Neural cell (in vitro differentiated cells): ENCODE measurements at places on chromosomes 7 and 10. TPM values are rescaled to one million over a fixed set of nuclear protein-coding genes. Genes with fewer than 3 reads are reported as not detected.

Gene PITX3
- not detected in 2 replicates for polyA plus RNA-seq

Gene C10orf143
- 0.44 and 1.4 TPM in 2 replicates for polyA plus RNA-seq

Gene CYP3A5
- polyA plus RNA-seq, result not detected in 2 replicates

Gene USP54
- 12.7 and 18.4 TPM in 2 replicates for polyA plus RNA-seq

Gene NYAP1
- polyA plus RNA-seq, result 70.1 and 86.6 TPM in 2 replicates

Gene EDRF1
- 54.1 and 68.1 TPM in 2 replicates for polyA plus RNA-seq

Gene RAPGEF5
- polyA plus RNA-seq, result 37.8 and 48.0 TPM in 2 replicates

Gene ARL5B
- 45.1 and 50.0 TPM in 2 replicates for polyA plus RNA-seq

Gene ZP3
- polyA plus RNA-seq, result not detected in 2 replicates

Gene UROS
- polyA plus RNA-seq, result 85.0 and 103 TPM in 2 replicates

Gene RALA
- polyA plus RNA-seq, result 31.4 and 36.2 TPM in 2 replicates

Gene WNT2
- polyA plus RNA-seq, result 0.16 TPM in 1 of 2 replicates, not detected in the other

Gene NMT2
- polyA plus RNA-seq, result 17.7 and 24.6 TPM in 2 replicates

Gene CASTOR2
- polyA plus RNA-seq, result 11.2 and 13.7 TPM in 2 replicates

Gene KNDC1
- polyA plus RNA-seq, result 4.3 and 11.8 TPM in 2 replicates

Gene C10orf62
- not detected in 2 replicates for polyA plus RNA-seq

Gene LMOD2
- not detected in 2 replicates for polyA plus RNA-seq

Gene PAPOLB
- polyA plus RNA-seq, result 0.05 and 0.10 TPM in 2 replicates

Gene FAM237B
- polyA plus RNA-seq, result not detected in 2 replicates

Gene TSPAN14
- polyA plus RNA-seq, result 26.3 and 31.5 TPM in 2 replicates

Gene WNT8B
- 0.37 TPM in 1 of 2 replicates, not detected in the other for polyA plus RNA-seq

Gene HTR5A
- polyA plus RNA-seq, result 0.14 TPM in 2 replicates

Gene ZPBP
- not detected in 2 replicates for polyA plus RNA-seq

Gene SGMS1
- polyA plus RNA-seq, result 5.7 and 8.0 TPM in 2 replicates
